ENCODE measurements at places on chromosomes 16 and 17. TPM values are rescaled to one million over a fixed set of nuclear protein-coding genes. Genes with fewer than 3 reads are reported as not detected.

- no peak for DNase-seq
These were observed 29.8 kb downstream of the COX4I1 start for GRCh38 chr16:85829171-85829719.

DNA sequence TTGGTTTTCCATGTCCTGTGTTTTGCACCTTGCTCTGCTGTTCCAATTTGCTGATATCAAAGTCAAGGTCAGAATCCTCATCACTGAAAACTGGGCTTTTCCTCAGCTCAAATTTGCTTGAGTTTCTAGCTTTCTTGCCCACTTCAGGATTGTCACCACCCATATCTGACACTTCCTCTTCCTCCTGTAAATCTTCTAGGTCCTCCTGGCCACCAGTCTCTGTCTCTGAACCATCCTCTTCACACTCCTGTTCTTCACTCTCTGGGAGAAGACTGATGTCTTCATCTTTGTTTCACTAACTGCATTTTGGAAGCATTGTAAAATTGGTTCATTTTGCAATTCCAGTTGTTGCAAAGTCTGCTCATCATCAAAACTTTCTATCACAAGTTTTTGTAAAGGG is 63.4 kb upstream of the RBL2 start:
- DNase-seq: no peak

DNA sequence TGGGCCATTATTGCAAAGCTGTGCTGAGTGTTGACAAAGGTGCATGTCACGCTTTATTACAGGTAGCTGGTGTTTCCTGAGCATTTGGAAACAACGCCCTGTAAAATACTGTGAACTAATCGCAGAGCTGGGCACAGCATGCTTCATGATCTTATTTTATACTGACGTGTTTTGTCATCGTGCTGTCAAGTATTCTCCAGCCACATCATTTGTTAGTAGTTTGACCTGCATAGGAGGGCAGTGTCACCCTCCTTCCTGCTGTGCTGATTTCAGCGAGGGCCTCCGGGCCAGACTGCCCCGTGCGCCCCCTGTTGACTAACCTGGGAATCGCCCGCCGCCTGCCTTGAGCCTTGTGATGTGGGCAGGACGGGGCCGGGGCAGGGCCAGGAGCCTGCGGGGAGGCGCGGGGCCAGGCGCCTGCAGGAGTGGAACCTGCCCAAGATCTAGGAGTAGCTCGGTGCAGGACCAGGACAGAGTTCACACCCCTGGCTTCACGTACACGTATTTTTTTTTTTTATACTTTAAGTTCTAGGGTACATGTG is 820.7 kb downstream of the KCNJ18 start:
- no peak for DNase-seq

The MRM3 gene
- 10.0 TPM for total RNA-seq

The ABCC3 gene
- total RNA-seq: 172 TPM

Data from right lobe of liver (tissue), 6 donors.